ENCODE measurements at places on chromosomes 5 and 9.

- no peak for DNase-seq
Observed at GRCh38 chr5:92944903-92945604, 636.0 kb downstream of the NR2F1-AS1 start.

DNA sequence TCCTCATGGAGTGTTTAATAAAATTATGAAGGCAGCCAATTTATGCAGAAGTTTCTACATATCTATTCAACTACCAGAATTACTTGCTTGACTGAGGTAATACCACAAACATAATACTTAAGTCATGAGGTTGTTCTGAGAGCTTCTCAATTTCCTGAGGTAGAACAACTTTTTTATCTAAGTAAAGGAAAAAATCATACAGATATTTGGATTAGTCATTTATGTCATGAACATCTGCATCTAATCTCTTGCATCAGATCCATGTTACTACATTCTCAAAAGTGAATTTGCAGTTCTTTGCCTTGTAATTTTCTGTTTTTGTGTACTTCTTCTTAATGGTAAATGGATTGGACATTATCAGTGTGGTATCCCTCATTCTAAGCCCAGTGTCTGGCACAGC lies 60.4 kb upstream of the RGMB start:
- DNase-seq, result no peak

GRCh38 chr9:133795049-133795448 lies 56.9 kb upstream of the SARDH start:
- DNase-seq, result no peak

DNA sequence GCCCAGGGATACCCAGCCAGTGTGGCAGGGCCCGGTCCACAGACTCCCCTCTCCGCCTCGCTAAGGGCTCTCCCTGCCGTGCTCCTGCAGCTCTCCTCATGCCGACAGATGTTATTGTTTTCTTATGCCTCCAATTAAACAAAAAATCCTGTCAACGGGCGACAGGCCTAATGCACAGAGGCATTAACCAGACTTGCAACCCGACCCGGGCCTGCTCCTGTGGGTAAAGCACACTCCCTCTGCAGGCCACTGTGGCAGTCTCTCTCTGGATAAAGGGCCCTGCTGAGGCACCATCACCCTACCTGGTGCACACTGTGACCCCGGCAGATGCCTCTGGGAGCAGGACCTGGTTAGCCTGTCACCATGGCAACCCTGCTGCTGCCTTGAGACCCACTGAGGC lies 27.5 kb upstream of the HAND1 start:
- no peak for DNase-seq

GRCh38 chr5:170327168-170327567 lies 29.6 kb upstream of the LCP2 start:
- DNase-seq, result no peak

DNA sequence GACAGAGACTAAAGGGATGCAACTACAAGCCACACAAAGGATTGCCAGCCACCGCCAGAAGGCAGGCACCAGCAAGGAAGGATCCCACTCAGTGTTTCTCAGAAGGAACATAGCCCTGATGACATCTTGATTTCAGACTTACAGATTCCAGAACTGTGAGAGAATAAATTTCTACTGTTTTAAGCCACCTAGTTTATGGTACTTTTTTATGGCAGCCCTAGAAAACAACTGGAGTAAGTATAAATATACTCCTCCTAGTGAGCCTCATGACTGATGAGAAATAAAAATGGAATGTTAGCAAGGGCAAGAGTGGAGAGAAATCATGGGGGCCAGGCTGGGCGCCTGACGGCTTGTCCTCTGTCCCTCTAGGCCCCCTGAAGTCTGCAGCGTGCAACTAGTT lies 307.3 kb downstream of the PIK3R1 start:
- DNase-seq, result no peak

DNA sequence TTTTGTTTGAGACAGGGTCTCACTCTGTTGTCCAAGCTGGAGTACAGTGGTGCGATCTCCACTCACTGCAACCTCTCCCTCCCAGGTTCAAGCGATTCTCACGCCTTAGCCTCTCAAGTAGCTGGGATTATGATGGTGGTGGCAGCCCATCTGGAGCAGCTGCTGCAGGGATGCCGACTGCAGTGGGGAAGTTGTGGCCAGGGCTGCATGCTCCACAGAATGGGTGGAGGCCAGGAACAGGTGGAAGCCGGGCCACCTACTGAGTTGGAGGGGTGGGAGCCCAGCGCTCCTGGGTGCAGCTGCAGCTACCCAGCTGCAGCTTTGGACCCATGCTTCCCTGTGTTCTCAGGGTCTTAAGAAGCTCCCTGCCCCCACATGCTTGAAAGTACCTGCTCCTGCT lies 99.7 kb downstream of the SCAI start:
- DNase-seq, result no peak

DNA sequence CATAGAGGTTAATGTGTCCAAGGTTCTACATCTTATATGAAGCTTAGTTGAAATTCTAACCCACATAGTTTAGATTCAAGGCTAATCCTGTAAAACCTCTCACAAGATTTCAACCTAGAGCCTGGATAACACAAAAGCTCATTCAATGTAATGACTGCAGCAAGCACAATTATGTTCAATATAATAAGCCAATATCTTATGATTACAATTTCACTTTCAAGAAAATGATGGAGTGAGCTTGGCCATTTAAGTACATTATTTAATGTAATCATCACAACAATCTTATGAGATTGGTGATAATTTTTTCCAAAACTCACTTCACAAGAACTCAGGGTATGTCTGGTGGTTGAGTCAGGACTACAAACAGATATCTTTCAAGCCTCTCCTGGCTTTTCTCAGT lies 1140.8 kb upstream of the WWC1 start:
- DNase-seq, result no peak

GRCh38 chr5:112978836-112979235 lies 2.2 kb downstream of the DCP2 start:
- no peak for DNase-seq

DNA sequence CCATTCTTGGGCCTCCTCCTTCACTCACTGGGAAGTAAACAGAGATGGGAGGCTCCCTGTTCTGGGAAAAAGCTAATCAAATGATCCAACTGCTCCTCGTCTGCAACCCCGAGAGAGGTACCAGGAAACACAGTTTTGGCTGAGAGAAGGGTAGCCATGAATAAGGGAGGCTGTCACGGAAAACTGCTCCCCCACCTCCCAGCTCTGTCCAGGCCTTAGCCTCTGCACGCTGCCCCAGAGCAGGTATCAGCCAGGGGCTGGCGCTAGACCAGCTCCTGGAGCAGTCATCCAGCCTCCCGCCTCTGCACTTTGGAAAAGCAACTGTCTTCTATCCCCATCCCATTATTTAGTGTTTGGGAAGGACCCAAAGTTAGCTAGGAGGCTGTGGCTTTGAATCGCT lies 266.1 kb downstream of the NDUFS4 start:
- DNase-seq, result no peak

- no peak for DNase-seq
Observed at GRCh38 chr5:143527808-143528207, 124.3 kb upstream of the NR3C1 start.

DNA sequence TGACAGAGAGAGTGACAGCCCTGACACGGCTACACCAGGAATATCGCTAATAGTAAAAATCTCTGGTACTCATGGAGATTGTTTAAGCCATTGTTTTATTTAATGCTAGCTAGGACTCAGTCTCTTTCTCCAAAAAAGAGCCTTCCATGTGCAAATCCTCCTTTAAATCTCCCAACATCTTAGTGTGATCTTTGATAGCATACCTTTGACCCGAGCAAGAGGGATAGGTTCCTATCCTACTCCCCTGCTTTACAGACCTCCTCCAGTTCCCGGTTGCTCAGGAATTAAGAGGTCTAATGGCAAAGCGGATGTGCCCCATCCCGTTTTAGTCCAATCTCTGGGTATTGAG lies 663 bp upstream of the FRMD3 start:
- DNase-seq, result no peak

DNA sequence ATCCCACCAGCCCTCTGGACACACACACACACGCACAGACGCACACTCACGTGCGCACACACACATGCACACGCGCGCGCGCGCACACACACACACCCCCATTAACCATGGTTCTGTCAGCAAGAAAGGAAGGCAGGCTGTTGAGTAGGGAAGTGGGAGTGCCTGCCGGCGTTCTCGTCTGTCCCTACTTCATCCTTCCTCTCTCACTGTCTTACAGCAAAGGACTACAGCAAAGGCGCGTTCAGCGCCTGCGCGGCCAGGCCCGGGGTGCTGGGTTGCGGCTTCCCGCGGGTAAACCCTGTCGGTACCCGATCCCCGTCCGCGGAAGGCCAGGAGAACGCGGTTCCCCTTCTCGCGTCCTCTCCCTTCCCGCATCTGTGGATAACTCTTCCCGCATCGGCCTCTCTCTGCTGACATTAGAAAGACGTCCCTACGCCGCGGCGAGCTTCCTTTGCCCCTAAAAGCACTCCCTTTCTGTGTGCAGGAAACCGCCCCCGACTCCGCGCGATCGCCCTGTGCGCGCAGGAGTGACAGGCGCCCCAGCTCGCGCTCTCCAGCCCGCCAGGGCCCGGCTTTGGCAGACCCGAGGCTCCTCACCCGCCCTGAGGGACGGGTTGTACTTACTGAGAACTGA lies 219.2 kb downstream of the AGTPBP1 start:
- no peak for DNase-seq

DNA sequence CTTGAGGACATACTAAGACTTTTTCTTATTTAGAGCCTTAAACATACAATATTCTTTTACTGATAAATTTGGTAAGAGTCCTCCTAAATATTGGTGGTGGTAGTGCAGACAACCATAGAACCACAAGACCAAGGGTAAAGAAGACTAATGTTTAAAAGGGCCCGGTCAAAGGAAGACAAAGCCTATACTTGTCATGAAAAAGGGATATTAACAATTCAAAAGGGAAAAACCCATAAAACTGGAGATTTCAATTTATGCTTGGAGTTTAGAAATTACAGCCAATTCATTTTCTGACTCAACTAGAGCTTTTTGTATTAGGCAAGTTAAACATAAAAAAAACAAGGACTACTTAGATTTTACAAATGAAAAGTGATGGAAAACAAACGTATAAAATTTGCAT lies 24.4 kb downstream of the FEM1C start:
- no peak for DNase-seq

- no peak for DNase-seq
Observed at GRCh38 chr5:15220642-15221173, 279.3 kb upstream of the FBXL7 start.

GRCh38 chr9:75063556-75064305 lies 24.2 kb downstream of the NMRK1 start:
- DNase-seq, result no peak

DNA sequence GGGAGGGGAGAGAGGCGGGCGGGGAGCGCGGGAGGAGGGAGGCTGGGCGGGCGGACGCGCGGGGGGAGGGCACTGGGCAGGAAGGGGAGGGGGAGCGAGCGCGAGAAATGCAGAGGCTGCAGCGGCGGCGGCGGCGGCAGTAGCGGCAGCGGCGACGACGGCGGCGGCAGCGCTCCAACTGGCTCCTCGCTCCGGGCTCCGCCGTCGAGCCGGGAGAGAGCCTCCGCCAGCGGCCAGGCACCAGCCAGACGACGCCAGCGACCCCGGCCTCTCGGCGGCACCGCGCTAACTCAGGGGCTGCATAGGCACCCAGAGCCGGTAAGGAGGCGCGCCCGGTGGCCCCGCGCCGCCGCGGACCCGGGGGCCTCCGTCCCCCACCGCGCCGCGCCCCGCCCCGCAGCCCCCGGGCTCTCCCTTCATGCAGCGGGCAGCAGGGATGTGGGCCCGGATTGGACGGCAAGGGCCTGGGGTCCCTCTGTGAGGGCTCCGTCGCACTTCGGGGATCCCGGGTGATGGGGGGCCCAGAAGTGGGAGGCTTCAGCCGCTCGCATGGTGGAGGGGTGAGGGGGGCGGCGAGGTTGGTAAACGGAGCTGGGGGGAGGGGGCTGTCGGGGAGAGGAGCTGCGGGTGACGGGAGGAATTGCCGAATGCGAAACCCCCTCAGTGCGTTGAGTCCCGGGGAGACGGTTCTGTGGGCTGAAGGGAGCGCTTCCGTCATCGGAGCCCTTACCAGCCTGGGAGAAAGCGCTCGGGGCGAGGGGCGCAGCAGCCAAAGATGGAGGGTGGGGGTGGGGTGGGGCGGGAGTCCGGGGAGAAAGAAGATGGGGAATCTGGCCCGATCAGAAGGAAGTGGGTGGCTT lies at the start of gene BASP1:
BASP1 (plus strand) TSS at position 139 of the 860 bp plus-strand sequence. CDS start 57,586 bp downstream, outside the sequence.
- no peak for DNase-seq

DNA sequence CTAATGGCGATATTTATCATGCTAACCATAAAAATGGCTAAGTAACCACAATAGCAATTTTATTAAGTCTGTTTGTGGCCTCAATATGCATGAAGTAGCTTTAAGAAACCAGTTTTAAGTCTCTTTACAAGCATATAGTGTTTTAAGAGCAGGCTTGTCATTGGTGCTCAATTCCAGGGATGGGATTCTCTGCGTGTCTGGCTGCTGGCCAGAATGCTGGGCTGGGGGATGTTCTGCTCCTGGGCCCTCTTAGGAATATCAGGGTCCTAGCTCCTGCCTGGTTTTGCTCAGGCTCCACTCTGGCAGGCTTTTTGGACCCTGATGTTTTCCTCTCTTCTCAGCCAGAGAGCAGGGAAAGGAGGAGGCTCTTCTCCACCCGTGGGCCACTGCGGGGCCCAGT lies 127.2 kb downstream of the PDE8B start:
- DNase-seq, result no peak

DNA sequence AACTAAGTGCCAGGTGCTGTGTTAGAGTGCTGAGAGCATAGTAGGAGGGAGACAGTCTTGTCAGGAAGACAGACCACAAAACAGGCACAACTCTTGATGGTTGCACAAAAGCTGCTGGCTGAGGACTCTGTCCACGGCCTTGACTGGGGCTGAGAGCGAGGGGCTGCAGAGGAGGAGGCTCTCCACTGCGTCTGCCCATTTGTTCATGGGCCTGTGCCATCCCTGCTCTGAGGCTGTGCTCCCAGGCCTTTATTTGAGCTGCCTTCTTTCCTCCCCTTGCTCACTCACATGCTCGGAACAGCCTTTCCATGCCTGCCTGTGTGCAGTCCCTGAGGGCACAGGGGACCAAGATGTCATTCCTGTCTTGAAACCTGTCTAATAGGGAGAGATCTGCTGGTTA lies 147.8 kb downstream of the CACNA1B start:
- no peak for DNase-seq

- DNase-seq, result no peak
Observed at GRCh38 chr5:65919773-65920172, 6.6 kb upstream of the ERBIN start.

DNA sequence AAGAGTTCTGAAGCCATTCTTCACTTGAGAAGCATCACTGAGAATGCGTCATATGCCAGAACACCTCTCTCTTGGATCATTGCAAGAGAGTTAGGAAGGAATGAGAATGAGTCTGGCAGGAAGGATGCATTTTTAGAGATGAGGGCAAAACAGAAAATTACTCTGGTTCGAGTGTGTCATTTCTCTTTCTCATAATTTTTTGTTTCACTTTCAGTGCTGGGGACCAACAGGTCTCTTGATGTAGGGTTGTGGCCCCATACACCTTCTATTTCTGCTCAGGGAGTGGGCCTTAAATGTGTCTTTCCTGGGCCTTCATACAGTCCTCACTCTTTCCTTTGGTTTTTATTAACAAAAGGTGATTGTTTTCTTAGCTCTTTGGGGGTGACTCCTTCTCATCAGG lies 302.4 kb downstream of the NR3C1 start:
- no peak for DNase-seq

Data from activated CD4-positive, CD25-positive, alpha-beta regulatory T cell (primary cell).